ENCODE measurements at places on chromosomes 2 and 18. TPM values are rescaled to one million over a fixed set of nuclear protein-coding genes. Genes with fewer than 3 reads are reported as not detected.

DNA sequence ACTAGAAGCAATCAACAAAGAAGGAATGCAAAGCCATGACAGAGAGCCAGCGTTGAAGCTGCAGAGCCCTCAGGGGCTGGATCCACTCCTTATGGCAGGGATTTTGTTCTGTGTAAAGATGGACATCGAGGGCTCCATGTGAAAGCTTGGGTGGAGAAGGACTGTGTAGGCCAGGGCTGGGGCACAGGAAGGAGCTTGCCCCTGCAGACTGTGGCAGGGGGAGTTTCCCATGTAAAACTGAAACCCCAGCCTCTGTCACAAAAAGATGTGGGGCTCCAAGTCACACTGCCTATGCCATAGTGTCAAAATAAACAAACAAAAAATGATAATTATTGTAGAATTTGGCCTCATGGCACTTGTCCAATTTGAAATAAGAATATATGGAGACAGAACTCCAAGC lies 408.7 kb upstream of the HS6ST1 start:
- no peak for DNase-seq

The MROH2A gene
- 0.09 TPM for polyA plus RNA-seq

The SCYGR4 gene
- polyA plus RNA-seq: not detected

- peak; percentile 53 for DNase-seq
Observed at GRCh38 chr18:54358495-54359040, 862 bp downstream of the C18orf54 start.

DNA sequence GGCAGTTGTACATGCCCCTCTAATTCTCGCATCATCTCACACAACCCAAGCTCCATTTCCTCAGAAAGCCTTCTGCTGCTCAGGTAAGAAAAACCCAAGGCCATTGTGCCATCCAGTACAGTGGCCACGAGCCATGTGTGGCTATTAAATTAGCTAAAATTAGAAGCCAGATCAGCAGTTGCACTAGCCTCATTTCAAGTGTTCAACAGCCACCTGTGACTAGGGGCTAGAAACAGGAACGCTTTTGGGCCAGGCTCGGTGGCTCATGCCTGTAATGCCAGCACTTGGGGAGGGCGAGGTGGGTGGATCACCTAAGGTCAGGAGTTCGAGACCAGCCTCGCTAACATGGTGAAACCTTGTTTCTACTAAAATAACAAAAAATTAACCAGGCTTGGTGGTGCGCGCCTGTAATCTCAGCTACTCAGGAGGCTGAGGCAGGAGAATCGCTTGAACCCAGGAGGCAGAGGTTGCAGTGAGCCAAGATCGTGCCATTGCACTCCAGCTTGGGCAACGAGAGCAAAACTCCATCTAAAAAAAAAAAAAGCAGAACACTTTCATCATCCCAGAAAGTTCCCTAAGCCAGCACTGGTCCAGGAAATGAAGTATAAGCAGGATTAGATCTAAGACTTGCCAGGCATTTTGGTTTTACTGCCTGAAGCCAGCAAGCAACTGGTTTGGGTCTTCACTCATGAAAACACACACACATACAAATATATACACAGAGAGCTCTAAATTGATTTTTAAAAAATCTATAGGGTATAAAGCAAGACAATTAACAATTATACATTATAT lies 35.7 kb downstream of the ATP8B1 start:
- DNase-seq: no peak

The ANAPC1 gene
- polyA plus RNA-seq: 29.3 TPM

DNA sequence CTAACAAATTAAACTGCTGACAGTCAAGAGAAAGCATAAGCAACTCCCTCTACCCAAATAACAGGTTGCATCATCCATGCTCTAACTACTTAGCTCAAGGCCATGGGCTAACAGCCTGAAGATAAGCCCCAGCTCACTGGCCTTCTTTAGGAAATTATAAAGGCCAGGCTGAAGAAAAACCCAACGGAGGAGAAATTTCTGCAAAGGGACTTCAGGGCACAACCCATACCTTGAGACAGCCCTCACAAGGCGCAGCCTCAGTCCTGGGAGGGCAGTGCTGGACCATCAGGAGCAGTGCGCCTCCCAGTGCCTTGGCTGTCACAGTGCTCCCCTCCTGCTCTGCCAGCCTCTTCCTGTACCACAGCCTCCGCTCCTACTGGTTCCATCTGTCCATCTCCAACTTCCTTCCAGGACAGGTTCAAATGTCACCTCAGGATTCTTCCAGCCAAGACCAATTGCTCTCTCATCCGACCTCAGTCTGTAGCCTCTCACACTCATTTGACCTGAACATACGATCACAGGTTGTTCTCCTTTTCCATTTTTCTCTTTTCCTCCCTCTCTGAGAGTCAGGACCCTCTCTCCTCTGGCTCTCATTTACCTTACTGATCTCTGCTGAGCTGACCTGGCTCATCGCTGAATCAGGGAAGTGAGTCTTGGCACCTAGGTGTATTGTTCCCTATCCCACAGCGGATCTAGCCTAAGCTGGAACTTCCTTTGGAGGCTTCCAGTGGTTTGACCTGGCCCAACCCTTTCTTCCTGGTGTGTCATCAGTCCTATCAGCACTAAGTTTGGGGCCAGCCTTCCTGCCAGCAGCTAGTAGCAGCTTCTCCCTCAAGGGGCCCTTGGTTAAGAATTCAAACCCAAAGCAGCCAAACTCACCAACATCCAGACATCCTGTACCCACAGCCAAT lies 1.9 kb downstream of the MCFD2 start:
- DNase-seq: no peak

DNA sequence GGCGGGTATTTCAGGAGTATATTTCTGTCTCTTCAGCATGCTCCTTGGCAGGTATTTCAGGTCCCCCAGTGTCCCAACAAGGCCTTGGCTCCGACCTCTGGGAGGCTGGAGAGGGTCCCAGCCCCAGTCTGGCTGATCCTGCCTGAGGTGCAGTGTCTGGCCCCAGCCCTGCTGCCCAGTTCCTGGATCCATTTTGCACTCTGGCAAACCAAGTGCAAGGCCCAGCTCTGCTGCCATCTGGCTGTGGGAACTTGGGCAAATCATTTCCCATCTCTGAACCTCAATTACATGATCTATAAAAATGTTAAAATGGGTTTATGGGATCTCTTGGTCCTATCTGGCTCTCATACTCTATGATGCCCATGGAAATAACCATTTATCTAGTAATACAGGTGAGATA lies 63.6 kb downstream of the ZBTB7C start:
- no peak for DNase-seq

DNA sequence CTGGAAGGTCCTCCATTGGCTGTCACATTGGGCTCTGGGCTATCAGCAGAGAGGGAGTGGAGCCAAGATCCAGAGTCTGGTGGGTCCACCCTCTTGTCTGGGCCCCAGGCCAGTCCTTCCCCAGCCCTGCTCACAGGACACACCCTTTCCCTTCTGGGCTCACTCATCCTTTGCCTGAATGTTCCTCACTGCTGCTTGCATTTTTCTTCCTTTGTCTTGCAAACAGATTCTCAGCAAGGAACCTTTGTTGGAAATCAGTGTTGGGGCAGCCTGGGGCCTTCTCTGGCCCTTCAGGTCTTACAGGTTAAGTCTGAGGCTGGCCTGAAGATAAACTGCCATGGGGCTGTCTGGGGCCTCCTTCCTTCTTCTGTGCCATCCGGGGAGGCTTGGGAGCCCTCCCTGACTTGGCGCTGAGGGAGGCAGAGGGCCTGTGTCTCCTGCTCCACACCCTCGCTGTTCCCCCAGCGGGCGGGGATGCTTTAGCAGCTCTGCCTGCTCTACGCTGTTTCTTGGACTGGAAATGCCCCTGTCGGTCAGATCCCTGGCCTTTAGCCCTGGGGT lies 11.5 kb upstream of the CELF4 start:
- DNase-seq: no peak

GRCh38 chr2:70615222-70615621 lies 61.6 kb upstream of the TGFA start:
- no peak for DNase-seq

- DNase-seq: no peak
Observed at GRCh38 chr18:12608301-12608700, 49.6 kb downstream of the SPIRE1 start.

DNA sequence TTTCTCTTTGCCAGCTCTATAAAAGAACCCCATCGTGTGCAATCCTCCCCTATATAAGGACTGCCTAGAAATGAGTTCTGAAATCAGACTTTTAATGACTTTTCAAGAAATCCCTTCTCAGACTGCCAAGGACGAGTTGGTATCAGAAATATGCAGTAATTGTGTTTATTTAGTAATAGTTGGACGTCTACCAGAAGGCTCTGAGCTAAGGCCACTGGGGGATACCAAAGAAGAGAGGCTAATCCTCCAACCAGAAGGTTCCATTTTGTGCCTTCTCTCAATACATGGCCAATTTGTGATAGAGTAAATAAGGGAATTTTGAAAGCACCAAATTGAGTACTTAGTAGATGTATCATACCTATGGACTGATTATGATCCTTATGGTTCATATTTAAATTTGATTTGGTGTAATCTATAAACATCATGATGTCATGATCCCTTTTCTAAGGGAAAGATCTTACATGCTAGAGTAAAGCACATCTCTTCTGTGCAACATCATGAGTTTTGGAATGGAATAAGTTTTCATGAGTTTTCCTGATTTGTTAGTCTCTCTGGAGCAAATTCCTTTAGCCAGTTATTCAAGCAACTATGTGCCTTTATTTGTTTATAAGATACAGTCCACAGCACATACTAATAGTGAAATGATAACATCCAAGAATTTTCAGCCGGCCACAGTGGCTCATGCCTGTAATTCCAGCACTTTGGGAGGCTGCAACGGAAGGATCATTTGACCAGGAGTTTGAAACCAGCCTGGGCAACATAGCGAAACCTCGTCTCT lies 82.2 kb upstream of the LTBP1 start:
- DNase-seq: no peak

GRCh38 chr18:52451851-52452250 lies 111.9 kb downstream of the DCC start:
- DNase-seq: no peak

The NPPC gene
- 0.79 TPM for polyA plus RNA-seq

DNA sequence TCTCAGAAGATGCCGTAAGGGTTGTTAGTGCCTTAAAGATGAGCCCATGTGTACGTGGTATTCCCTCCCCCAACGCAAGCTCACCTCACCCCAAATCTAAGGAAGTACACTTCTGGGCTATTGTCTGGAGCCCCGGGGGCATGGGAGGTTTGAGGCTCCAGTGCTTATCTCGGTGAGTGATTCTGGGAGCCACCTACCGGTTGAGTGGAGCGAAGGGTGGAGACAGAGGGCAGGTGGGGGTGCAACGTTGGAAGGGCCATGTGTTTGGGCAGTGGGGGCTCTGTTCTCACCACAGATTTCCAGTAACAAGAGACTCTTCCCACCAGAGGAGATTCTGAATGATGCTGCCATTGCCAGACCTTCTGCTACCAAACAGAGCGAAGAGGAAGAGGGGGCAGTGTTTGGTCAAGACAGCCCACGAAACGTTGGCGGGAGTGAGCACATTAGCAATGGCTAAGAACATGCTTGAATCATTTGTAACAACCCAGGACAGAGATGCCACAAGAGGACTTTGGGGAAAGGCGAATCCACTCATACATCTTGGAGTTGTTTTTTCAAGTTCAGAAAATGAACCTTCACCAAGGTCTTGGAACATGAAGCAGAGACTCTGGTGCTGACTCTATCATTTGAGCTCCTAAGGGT lies 38.7 kb downstream of the TWIST2 start:
- DNase-seq: no peak

DNA sequence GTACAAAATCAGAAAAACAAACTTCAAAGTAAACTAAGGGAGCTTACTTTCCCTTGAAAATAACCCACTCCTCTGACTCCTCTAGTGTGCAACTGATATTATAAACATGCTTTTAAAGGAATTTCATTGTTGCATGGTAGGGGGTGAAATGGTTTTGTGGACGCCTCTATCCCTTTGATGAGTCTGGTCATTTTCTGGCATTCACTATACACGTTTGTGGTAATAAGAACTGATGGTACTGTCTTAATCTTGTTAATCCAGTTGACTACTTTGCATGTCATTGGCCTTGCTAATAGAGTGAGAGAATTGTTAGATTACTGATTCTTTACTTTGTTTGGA lies 2.8 kb downstream of the INSIG2 start:
- DNase-seq: no peak

DNA sequence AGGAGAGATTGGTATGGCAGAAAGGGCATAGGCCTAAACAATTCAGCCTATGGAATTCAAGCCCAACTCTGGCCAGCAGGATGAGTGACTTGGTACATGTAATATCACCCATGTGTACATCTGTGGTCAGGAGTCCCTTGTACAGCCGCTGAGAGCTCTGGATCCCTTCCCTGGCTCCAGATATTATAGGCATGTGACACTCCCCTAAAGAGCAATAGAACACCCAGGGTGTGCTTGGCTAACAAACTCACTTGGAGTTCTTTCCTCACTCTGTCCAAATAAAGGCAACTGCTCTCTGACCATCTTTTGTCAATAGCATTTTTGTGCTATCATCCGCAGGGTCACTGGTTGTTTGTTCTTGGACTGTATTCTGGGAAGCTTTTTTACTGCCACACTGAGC lies 197.4 kb upstream of the NCKAP5 start:
- DNase-seq: no peak

GRCh38 chr2:187594801-187595200 lies 40.6 kb upstream of the TFPI start:
- no peak for DNase-seq

DNA sequence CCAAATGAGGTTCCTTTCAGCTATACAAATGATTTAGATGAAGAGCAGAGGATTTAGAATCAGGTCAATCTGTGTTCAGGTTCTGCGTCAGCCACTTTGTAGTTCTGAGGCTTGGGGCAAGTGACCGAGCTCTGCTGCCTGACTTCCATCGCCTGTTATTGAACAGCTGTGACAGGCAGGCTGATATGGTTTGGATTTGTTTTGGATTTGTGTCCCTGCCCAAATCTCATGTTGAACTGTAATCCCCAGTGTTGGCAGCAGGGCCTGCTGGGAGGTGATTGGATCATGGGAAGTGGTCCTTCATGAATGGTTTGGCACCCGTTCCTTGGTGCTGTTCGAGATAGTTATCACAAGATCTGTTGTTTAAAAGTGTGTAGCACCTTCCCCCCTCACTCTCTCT lies 18.6 kb downstream of the TYMS start:
- no peak for DNase-seq

The LYPD6 gene
- 17.1 TPM for polyA plus RNA-seq

DNA sequence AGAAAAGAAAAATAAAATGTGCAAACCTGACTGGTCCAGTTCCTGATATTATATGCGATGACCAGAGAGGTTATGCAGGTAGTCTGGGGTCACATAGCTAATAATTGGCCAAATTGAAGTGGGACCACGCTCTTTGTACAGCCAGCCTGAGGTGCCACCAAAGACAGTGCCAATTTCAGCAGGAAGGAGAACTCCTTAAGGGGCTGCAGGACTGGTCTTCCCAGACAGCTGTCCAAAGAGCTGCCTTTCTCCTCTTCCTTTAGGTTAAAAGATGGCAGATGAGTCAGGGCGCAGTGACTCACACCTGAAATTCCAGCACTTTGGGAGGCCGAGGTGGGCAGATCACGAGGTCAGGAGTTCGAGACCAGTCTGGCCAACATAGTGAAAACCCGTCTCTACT lies 95.5 kb downstream of the ACKR3 start:
- no peak for DNase-seq

DNA sequence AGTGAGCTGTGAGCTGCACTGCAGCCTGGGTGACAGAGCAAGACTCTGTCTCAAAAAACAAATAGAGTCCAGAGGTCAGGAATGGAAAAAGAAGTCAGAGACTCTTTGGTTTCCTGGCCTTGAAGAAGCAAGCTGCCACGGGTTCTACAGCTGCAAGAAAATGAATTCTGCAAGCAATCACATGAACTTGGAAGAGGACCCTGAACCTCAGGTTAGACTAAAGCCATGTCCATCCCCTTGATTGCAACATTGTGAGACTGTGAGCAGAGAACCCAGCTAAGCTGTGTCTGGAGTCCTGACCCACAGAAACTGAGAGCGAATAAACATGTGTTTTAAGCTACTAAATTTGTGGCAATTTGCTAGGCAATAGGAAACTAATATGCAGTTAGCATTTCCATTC lies 12.9 kb upstream of the MIB1 start:
- no peak for DNase-seq

Measured in left renal cortex interstitium (tissue), 4 donors.